Prostate gland (tissue), 2 donors: ENCODE measurements at places on chromosomes 12 and 14. TPM values are rescaled to one million over a fixed set of nuclear protein-coding genes. Genes with fewer than 3 reads are reported as not detected.

The C12orf60 gene
- 2.0 TPM for total RNA-seq

The COCH gene
- total RNA-seq: 8.5 TPM

GRCh38 chr12:26938701-26939062 is 412 bp downstream of the FGFR1OP2 start:
- H3K27ac ChIP-seq: peak overlapping the region; percentile 98
- H3K36me3 ChIP-seq: no peaks in the 10 kb centered on the region
- H3K27me3 ChIP-seq: no peaks in the 10 kb centered on the region
- H3K4me1 ChIP-seq: no peaks in the 10 kb centered on the region

The RNF212B gene
- total RNA-seq: 21.1 TPM

The C12orf54 gene
- 6.0 TPM for total RNA-seq

The FGF6 gene
- not detected for total RNA-seq

- H3K4me1 ChIP-seq: no peaks in the 10 kb centered on the region
- H3K27ac ChIP-seq: peak overlapping the region; percentile 12
- DNase-seq: no peak
- H3K4me3 ChIP-seq: no peak overlapping the region
- no peaks in the 10 kb centered on the region for H3K36me3 ChIP-seq
- H3K27me3 ChIP-seq: no peaks in the 10 kb centered on the region
These were observed 2.3 kb downstream of the CORO1C start for GRCh38 chr12:108728820-108729611.

DNA sequence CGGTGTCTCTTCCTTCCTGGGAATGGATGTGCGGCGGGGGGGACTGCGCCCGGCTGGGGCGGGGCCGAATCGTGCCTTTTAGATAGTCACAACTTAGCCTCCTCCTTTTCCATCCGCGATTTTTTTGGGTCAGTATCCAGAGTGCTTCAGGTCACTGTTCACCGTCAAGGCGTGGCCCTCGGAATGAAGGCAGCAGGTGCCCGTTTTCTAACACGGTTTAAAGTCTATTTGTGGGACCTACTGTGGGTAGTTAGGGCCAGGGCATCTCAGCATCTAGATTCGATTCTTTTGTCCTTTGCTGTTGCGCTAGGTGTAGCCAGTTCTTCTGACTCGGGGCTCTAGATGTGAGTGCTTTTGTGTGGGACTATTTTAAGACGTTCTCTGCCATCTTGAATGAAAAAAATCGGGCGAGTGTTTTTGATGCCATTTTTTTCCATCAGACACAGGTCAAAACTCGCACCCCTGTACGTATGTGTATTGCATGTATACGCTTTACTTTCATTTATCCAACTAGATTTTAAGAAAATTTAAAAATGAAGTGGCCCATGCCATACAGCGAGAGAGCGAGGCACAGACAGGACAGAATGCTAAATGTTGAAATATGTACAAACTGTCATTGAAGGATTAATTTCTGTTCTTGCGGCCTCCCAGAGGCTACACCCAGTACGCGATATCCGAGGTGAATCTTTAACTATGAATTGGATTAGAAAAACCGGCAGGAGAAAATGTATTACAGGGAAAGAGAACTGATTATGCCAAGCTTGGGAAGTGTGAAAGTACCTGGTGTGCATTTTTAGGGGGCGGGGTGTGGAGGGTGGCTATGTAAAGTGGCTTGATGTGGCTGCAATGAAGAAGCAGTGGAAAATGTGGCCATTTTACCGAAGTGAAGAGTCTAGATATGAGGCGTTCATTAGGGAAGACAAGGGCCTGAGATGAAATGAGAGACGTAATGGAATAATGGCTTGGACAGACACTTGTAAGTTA is 835 bp downstream of the VEZT start:
- DNase-seq: peak; percentile 78
- H3K4me1 ChIP-seq: no peaks in the 10 kb centered on the region
- no peaks in the 10 kb centered on the region for H3K27me3 ChIP-seq
- no peaks in the 10 kb centered on the region for H3K36me3 ChIP-seq

The GARIN6 gene
- total RNA-seq: not detected
